ENCODE measurements at places on chromosomes 2 and 18. TPM values are rescaled to one million over a fixed set of nuclear protein-coding genes. Genes with fewer than 3 reads are reported as not detected.
A peak's percentile ranks its signal among the peaks of the same experiment; 100 is the strongest.

KATNAL2 gene
- total RNA-seq = 4.5 TPM

DNA sequence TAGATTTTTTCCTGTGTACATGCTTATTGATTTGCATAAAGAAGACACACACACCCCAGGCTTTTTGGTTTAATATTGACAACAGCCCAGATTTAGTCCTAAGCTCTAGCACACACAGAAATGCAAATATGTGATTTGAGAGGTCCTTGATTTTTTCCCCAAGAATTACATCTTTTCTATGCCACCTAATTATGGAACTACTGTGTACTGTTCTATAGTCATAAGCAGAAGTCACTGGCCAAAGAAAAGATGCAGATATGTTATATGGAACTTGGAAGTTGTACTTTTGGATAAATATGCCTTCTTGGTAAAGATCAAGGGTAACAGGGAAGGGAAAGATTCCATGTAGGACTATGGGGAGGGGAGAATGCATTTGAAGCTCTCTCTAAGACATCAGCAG is 105.6 kb downstream of the SETBP1 start:
- DNase-seq = no peak
- H3K27ac ChIP-seq = peak overlapping the region; percentile 41
- H3K4me3 ChIP-seq = no peak overlapping the region

DNA sequence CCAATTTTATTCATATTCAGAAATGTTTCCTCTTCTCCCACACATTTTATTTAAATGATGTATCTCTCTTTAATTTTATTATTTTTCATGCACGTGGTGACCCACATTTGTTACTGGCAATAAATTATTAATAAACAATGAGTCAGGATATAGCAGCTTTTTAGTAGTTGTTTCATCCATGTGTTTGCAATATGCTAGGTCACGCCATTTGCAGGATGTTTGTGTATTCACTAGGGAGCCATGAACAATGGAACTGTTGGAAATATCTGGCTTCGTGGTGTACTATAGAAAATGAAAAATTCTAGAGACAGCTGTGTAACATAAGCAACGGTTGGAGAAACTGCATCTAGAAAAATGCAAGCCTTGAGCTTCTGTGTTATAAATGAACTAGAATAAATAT is 176.0 kb upstream of the COL3A1 start:
- no peak overlapping the region for H3K27ac ChIP-seq
- H3K27me3 ChIP-seq = no peaks in the 10 kb centered on the region
- no peak overlapping the region for H3K4me3 ChIP-seq

DNA sequence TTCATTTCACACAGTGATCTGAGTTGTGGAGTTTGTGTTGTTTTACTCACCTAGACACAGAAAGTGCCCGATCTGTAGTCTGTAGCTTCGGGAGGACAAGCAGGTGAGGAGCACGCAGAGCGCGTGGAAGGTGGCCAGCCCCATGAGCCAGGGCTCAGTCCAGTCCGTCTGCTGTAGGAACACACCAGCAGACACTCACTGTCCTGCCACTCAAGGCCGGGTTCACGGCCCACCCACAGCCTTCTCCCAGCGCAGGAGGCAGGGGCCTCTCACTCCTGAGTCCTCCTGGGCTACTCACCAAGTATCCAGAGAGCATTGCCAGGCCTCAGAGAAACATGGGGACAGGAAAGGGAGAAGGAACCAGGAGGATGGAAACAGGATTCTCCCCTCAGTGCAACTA is 1.7 kb downstream of the TMEM18 start:
- H3K36me3 ChIP-seq = peaks cover 45% of the 10 kb centered on the region
- H3K4me3 ChIP-seq = peak overlapping the region; percentile 65
- peak; percentile 87 for DNase-seq
- peaks cover 2% of the 10 kb centered on the region for H3K4me1 ChIP-seq
- H3K27me3 ChIP-seq = no peaks in the 10 kb centered on the region
- H3K27ac ChIP-seq = no peak overlapping the region

DNA sequence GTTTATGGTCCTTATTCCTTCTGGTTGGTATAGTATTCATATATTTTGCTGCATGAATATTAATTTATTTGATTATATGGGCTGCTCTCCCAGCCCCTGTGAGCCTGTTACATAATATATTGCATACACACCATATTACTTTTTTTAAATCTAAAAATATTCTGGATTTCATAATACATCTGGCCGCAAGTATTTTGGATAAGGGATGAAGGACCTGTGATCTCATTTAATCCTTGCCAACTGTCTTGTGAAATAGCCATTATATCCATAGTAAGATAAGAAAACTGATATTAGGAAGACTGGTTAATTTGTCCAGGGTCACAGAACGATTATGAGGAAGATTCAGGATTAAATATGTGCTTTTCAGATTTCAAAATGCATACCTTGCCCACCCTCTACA is 433.6 kb downstream of the LPIN1 start:
- no peak overlapping the region for H3K4me3 ChIP-seq
- peaks cover 11% of the 10 kb centered on the region for H3K4me1 ChIP-seq
- H3K27me3 ChIP-seq = no peaks in the 10 kb centered on the region
- no peaks in the 10 kb centered on the region for H3K36me3 ChIP-seq
- no peak for DNase-seq

- H3K4me3 ChIP-seq = no peak overlapping the region
- no peaks in the 10 kb centered on the region for H3K27me3 ChIP-seq
- no peak for DNase-seq
- no peak overlapping the region for H3K27ac ChIP-seq
- no peaks in the 10 kb centered on the region for H3K4me1 ChIP-seq
Measured at GRCh38 chr2:221676566-221677172, 104.6 kb upstream of the EPHA4 start.

GRCh38 chr2:1787755-1788477 is 43.6 kb upstream of the PXDN start:
- no peaks in the 10 kb centered on the region for H3K27me3 ChIP-seq
- no peak for DNase-seq
- H3K4me3 ChIP-seq = no peak overlapping the region
- no peaks in the 10 kb centered on the region for H3K4me1 ChIP-seq
- H3K36me3 ChIP-seq = no peaks in the 10 kb centered on the region

- H3K4me1 ChIP-seq = peaks cover 12% of the 10 kb centered on the region
- no peak overlapping the region for H3K4me3 ChIP-seq
- H3K27ac ChIP-seq = peak overlapping the region; percentile 59
- no peaks in the 10 kb centered on the region for H3K36me3 ChIP-seq
- DNase-seq = peak; percentile 68
- no peaks in the 10 kb centered on the region for H3K27me3 ChIP-seq
Measured at GRCh38 chr2:26652361-26653041, 11.3 kb upstream of the CIB4 start.

GRCh38 chr2:69465513-69466456 is 28.6 kb upstream of the NFU1 start:
- no peak overlapping the region for H3K4me3 ChIP-seq
- H3K27ac ChIP-seq = no peak overlapping the region
- H3K27me3 ChIP-seq = no peaks in the 10 kb centered on the region
- peaks cover 14% of the 10 kb centered on the region for H3K36me3 ChIP-seq
- H3K4me1 ChIP-seq = no peaks in the 10 kb centered on the region
- no peak for DNase-seq
